CD4-positive, alpha-beta T cell treated with Interleukin-4 for 4 hours (primary cell): ENCODE measurements at places on chromosomes 5 and 9.

GRCh38 chr5:95669540-95669939 lies 13.3 kb downstream of the SPATA9 start:
- DNase-seq, result no peak

GRCh38 chr5:134146651-134147518 lies 29.9 kb downstream of the SKP1 start:
- no peak for DNase-seq

GRCh38 chr5:112316006-112316405 lies 103.1 kb downstream of the EPB41L4A start:
- no peak for DNase-seq

GRCh38 chr9:128696923-128697707 lies 5.2 kb upstream of the PKN3 start:
- no peak for DNase-seq

DNA sequence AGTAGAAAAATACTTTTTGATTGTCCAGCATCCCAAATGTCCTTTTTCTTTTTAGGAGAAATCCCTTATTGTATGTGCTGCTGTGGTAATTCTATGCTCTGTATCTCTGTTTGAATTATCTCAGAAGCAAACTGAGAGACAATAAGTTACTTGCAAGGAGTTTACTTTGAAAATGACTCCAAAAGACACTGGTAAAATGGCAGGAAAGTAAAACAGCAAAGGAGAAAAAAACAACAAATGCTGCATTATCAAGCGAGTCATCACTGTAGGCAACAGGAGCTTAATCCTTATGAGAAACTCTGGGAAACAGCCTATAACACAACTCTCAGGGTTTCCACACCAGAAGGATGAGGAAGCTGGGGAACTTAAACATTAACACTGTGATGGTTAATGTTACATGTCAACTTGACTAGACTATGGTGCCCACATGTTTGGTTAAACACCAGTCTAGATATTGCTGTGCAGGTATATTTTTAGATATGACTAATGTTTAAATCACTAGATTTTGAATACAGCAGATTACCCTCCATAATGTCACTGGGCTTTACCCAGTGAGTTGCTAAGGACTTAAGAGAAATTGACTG lies 92.6 kb upstream of the GAS1 start:
- DNase-seq, result no peak

DNA sequence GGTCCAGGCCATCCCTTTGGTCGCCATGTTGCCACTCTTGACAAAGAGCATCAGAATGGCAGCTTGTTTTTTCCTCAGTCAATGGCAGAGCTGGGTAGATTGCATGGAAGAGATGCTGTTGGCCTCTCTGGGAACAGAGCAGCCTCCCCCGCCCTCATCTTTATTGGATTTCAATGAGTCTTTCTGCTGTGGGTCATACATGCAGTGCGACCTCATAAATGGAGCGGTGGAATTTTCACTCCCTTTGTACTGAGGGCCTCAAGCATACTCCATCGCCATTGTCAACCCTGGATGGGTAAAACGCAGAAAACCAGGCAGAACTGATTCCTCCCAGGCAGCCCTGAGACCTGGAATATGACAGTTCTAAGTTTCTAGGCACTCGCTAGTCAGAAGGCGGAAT lies 71.8 kb downstream of the ZNF618 start:
- no peak for DNase-seq

GRCh38 chr5:124492444-124493224 lies 253.8 kb downstream of the ZNF608 start:
- DNase-seq, result no peak

DNA sequence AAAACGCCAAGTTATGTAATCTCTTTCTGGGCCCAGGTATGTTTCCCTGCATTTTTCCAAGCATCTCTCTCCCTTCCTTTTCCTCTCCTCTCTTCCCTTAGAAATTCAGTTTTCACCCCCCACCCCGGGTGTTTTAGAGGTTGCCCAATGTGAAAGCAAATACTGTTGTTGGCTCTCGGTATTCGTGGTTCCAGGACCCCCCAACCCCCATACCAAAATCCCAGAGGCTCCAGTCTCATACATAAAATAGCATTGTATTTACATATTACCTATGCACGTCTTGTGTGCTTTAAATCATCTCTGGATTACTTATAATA lies 48.8 kb downstream of the ACER2 start:
- DNase-seq, result no peak

GRCh38 chr5:137176126-137176525 lies 323.0 kb downstream of the SPOCK1 start:
- no peak for DNase-seq

GRCh38 chr5:138336952-138337684 lies 948 bp upstream of the FAM53C start:
- DNase-seq, result peak; percentile 72

DNA sequence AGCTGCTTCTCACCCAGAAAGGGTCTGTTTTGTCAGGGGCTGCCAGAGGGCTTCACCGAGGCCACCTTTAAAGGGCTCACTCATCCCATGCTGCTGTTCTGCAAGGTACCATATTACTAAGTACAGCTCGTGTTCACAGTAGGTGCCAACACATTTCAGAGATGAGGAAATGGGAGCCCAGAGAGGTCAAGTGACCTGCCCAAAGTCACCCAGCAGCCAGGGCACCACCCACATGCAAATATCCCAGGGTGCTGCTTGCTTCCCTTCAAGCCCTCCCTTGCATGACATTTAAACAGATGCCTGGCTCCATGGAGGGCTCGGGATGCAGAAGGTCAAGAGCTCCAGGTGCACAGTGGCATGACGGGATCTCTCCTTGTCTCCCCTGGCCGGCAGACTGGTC lies 123.5 kb upstream of the SARDH start:
- DNase-seq, result no peak

DNA sequence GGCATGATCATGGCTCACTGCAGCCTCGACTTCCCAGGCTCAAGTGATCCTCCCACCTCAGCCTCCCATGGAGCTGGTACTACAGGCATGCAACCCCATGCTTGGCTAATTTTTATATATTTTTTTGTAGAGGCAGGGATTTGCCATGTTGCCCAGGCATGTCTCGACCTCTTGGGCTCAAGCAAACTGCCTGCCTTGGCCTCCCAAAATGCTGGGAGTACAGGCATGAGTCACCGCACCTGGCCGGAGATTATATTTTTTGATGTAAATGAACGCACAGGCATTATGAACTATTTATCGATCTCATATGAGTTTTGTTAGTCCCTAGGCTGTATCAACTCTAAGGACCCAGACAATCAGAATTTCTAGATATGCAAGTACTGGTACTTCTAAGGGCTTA lies 25.5 kb upstream of the CEP120 start:
- DNase-seq, result no peak

- no peak for DNase-seq
Observed at GRCh38 chr9:95118596-95118995, 198.9 kb downstream of the FANCC start.

DNA sequence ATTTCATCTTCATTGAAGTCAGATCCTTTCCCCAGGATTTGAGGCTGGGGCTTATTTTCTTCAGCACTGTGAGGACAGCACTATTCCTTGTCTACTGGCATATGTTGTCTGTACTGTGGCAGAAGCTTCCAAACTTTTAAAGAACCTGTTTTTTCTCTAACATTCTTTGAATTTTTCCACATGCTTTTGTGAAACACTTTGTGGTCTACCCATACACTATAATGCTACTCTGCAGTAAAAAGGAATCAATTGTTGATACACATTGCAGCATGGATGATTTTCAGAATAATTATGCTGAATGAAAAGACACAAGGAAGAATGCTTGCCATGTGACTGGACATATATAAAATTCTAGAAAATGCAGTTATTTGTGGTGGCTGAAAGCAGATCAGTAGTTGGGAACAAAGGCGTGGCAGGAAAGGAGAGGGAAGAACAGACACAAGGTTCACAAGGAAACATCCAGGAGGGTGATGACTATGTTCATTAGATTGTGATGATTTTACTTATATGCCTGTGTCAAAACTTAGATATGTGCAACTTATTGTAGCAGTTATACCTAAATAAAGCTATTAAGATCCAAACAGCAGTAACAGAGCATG lies 96.8 kb downstream of the WNK2 start:
- DNase-seq, result no peak

DNA sequence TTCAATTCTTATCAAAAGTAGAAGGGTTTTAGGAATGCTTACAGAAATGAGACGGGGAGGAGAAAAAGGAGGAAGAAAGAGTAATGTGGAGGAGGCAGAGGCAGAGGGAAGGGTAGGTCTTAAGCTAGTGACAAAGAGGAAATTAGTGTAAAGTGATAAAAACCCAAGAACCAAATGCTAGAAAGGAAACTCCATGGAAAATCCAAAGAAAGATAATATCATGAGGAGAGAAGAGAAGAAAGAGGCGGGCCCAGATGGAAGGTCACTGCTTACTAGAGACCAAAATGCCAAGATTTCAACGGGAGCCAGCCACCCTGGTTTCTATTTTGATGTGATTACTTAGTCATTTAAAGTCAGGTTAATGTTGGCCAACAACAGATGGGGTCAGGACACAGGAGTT lies 68.6 kb upstream of the IL12B start:
- no peak for DNase-seq

GRCh38 chr9:92769990-92770359 lies 5.3 kb upstream of the BICD2 start:
- no peak for DNase-seq

- no peak for DNase-seq
Observed at GRCh38 chr5:95892784-95893354, 68.8 kb downstream of the ELL2 start.

DNA sequence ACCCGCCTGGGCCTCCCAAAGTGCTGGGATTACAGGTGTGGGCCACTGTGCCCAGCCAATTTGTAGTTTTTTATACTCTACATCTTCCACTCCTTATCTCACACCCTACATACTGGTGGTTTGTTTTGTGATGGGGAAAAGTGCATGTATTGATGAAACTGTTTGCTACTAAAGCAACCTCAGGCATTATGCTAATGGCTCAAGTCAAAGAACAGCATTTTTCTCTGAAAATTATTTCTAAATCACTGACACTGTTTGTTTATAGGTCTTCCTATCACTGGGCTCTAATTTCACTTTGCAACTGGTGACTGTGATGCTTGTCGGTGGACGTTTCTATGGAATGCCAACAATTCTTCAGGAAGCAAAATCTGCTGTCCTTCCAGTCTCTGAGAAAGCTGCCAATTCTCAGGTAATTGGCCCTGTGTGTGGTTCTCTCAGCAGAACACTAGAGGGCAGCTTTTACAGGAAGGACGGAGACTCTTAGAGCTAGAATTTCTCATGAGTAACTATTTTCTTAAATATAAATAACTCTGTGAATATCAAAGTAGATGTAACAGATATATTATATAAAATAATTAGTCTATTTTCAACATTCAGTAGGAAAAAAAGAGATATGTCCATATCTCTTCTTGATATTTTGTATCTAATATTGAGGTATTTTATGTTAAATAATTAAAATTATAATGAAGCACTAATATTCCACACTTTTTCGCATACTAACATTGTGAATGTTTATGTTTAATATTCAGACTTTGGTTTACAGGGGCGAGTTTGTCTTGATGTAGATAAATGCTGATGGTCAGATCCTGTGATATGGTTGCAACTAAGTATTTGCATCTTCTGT lies 244.1 kb downstream of the ADGRV1 start:
- peak; percentile 4 for DNase-seq

DNA sequence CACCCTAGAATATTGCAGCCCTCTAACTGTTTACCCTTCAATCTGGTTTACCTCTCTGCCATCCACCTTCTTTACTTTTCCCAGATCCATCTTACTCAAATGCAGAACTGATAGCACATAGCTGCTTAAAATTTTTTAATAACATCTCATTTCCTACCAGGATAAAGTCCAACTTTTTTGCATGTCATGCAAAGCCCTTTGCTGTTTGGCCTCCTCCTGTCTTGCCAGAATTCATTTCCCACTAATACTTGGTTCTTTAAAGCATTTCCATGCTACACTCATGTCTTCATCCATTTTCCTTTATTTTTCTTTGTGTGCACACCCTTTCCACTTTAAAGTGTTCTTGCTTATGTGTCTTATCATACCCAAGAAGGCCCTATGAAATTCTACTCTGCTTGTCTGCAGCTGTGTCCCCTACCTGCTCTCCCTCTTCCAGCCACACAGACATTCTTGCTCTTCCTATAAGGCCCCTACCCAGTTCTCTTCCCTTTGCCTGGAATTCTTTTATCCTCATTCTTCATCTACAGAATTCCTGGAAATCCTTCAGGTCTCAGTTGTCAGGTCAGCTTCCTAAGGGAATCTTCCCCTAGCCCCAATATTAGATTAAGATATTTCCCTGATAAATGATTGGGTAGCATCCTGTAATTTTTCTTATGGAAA lies 50.3 kb downstream of the TLE4 start:
- no peak for DNase-seq

GRCh38 chr9:75845806-75846205 lies 44.7 kb upstream of the PCSK5 start:
- no peak for DNase-seq
